ENCODE measurements at places on chromosomes 2 and 18.

- no peak for DNase-seq
These were observed 254.8 kb upstream of the DSEL start for GRCh38 chr18:67771271-67771670.

- no peak for DNase-seq
These were observed 153.6 kb downstream of the NCKAP5 start for GRCh38 chr2:133414486-133415209.

- DNase-seq: no peak
These were observed 1.2 kb downstream of the SAP130 start for GRCh38 chr2:128026448-128027277.

DNA sequence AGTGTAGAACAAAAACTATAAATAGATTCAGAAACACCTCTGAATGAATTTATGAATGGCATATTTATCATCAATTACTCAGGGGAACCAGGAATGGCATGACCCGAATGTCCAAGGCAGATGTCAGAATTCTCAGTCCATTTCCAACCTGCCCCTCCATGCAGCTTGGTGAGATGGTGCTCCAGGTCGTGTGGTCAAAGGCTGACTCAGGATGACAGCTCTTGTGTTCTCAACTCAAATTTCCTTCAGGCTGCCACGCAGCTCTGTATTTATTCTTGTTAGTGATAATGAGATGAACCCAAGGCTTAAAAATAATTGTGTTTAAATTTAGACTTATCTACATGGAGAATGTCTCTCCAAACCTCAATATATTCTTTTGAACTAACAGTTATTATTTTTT is 146.9 kb downstream of the METTL4 start:
- no peak for DNase-seq

GRCh38 chr2:45000921-45001868 is 8.1 kb downstream of the SIX2 start:
- DNase-seq: no peak

- DNase-seq: no peak
These were observed 52.1 kb downstream of the FMNL2 start for GRCh38 chr2:152387041-152387440.

GRCh38 chr2:160753331-160753654 is 259.7 kb upstream of the RBMS1 start:
- DNase-seq: no peak
